Bronchus fibroblast of lung (primary cell): ENCODE measurements at places on chromosomes 16 and 17. TPM values are rescaled to one million over a fixed set of nuclear protein-coding genes. Genes with fewer than 3 reads are reported as not detected.

The NETO2 gene
- total RNA-seq: 26.7 and 28.2 TPM in 2 replicates

The EVI2A gene
- total RNA-seq: 2.1 and 3.9 TPM in 2 replicates

The PYCARD gene
- 58.8 and 61.8 TPM in 2 replicates for total RNA-seq

The FOXJ1 gene
- under 0.01 and 0.17 TPM in 2 replicates for total RNA-seq

The TBC1D3L gene
- 1.6 and 2.0 TPM in 2 replicates for total RNA-seq

The USP6 gene
- total RNA-seq: 0.15 and 0.17 TPM in 2 replicates

The WFIKKN1 gene
- total RNA-seq: 0.30 and 0.50 TPM in 2 replicates

The CCL16 gene
- not detected in 2 replicates for total RNA-seq

The NOTUM gene
- total RNA-seq: not detected in 2 replicates

The PRSS21 gene
- total RNA-seq: not detected in 2 replicates

The COPZ2 gene
- 23.6 and 26.6 TPM in 2 replicates for total RNA-seq

The XYLT1 gene
- total RNA-seq: 4.2 and 5.0 TPM in 2 replicates

The SOX15 gene
- total RNA-seq: 2.4 and 2.7 TPM in 2 replicates

The HS3ST3A1 gene
- 20.5 and 21.6 TPM in 2 replicates for total RNA-seq

The KRT13 gene
- total RNA-seq: not detected in 2 replicates

The CCL5 gene
- total RNA-seq: not detected in 2 replicates

The AOC3 gene
- under 0.01 and 0.15 TPM in 2 replicates for total RNA-seq

The IL17C gene
- not detected in 2 replicates for total RNA-seq

The INCA1 gene
- total RNA-seq: 0.17 and 0.74 TPM in 2 replicates

The GAS2L2 gene
- not detected in 2 replicates for total RNA-seq

The MYH2 gene
- total RNA-seq: not detected in 2 replicates

The CAVIN1 gene
- total RNA-seq: 474 and 513 TPM in 2 replicates

The CACNG4 gene
- not detected in 2 replicates for total RNA-seq
